ENCODE measurements at places on chromosomes 16 and 17.
A peak's percentile ranks its signal among the peaks of the same experiment; 100 is the strongest.

DNA sequence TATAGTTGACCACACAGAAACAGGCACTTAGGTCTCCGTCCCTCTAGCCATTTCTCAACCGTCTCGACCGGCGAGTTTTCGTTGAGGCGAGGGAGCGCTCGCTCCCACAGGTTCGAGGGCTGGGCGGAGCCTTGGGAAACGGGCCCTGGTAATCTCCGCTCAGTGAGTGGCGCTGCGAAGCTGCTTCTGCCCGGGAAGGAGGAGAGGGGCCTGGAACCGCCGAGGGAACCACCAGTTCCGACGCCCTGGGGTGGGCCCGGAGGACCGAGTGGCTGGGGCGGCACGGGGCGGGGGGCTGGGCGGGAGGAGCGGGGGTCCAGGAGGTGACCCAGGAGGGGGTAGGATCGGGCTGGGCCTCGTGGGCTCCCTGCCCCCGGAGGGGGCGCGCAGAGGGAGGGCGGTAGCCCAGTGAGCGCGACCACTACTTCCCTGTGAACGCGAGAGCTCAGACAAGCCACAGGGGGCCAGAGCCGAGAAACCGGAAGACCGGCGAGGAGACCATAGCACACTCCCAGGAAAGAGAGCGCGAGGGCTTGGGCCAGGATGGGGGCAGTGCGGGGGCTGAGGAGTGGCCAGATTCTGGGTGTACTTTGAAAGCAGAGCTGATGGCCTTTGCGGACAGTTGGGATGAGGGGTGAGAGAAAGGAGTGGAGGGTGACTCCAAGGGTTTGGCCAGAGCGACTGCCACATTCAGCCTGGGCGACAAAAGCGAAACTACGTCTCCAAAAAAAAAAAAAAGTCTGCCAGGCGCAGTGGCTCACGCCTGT is 29.9 kb upstream of the ARL4D start:
- DNase-seq = peak; percentile 82

DNA sequence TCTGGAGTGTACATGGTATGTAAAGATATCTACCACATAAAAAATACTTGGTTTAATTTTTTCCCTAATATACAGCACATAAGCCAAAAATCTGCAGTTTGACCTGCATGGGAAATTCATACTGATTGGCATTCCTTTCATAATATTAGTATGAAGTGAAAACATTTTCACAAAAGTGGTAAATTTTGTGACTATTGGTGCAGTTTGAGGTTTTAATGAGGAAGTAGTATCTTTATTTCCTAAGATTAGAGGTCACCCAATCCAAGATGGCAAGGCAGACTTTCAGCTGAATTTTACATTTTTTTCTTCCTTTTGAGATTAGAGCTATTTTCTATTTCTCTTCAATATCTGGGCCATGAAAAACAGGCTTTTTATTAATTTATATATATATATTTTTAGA is 21.2 kb downstream of the METTL9 start:
- DNase-seq = no peak

- peak; percentile 72 for DNase-seq
These were observed 13.9 kb upstream of the ADGRG1 start for GRCh38 chr16:57614536-57614935.

DNA sequence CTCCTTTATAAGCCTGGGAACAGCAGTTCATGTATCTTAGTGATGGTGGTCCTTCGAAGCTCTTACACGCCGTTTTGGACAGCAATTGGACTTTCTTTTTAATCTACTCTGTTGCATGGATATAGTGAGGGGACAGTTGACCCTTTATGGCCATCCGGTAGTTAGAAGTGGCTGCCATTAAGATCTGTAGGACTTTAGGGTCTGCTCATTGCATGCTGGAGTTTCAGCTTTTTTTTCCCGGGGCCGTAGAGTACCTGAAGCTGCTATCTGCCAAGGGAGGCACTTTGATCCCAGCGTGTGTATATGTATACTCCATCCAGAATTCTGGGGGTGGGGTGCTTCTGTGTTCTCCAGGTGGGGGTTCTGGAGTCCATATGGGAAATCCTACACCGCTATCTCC is 1.2 kb downstream of the CYB5D1 start:
- no peak for DNase-seq

GRCh38 chr17:44628243-44629188 is 27.8 kb upstream of the MEIOC start:
- no peak for DNase-seq

DNA sequence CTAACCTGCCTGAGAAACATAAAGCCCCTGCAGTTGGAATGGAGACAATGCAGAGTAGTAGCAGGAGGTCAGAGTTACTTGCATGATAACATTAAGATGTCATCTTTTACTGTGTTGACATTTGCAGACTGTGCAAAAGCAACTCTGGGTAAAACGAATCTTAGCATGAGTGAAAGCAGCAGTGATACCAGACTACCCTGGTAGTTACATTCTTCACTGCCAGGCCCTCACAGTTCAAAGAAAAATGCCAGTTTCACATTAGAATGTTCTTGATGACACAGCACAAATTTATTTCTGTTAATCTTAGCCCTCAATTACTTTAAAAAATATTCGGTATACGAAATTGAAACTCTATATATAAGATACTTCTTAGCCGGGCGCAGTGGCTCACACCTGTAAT is 12.2 kb downstream of the MPHOSPH6 start:
- no peak for DNase-seq

GRCh38 chr16:5032748-5033167 is 977 bp downstream of the NAGPA start:
- DNase-seq = no peak

DNA sequence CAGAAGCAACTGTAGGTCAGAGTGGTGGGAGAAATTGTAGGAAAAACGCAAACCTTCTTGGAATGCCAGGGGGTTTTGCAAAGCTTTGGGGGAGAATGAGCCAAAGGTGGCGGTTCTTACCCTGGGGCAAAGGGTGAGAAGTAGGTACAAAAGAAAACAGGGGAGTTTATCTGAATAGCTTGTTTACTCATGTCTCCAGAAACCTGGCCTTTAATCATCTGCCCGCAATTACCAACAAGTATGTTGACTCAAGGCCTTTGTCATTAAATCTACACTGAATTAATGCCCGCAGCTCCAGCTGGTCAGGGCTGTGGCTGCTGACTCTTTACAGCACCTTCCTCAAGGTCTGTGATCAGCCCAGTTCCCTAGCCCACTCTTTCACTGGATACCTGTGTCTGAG is 320.1 kb downstream of the CBLN1 start:
- DNase-seq = no peak

- no peak for DNase-seq
These were observed 71.2 kb downstream of the RMI2 start for GRCh38 chr16:11416228-11417001.

GRCh38 chr16:78879011-78879410 is 721.5 kb downstream of the MAF start:
- no peak for DNase-seq

DNA sequence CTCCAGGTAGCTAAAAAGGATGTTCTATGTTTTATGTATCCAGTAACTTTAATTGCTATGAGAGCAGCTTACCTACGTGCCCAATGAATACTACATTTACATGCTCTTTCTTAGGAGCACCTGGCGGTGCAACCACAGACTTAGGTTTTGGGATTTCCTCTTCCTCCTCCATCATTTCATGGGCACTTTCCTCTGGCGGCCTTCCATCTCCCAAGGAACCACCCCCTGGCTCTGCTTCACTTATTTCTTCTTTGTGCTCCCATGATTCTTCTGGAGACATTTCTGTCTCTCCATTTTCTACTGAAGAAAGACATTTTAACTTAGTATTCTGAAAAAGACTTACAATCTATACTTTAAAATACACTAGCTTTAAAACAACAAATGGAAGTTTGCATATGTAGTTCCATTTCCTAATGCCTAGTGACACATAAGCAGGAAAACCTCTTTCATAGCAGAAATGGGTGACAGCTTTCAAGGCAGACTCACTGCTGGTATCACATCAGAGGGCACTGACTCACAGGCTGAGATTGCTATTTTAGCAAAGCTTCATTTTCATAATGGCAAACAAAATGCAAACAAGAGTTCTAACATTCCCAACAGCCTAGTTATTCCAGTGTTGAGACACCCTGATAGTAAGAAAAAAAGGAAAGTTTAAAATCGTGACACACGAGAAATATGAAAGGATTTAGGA is 19.1 kb downstream of the GSPT1 start:
- no peak for DNase-seq

DNA sequence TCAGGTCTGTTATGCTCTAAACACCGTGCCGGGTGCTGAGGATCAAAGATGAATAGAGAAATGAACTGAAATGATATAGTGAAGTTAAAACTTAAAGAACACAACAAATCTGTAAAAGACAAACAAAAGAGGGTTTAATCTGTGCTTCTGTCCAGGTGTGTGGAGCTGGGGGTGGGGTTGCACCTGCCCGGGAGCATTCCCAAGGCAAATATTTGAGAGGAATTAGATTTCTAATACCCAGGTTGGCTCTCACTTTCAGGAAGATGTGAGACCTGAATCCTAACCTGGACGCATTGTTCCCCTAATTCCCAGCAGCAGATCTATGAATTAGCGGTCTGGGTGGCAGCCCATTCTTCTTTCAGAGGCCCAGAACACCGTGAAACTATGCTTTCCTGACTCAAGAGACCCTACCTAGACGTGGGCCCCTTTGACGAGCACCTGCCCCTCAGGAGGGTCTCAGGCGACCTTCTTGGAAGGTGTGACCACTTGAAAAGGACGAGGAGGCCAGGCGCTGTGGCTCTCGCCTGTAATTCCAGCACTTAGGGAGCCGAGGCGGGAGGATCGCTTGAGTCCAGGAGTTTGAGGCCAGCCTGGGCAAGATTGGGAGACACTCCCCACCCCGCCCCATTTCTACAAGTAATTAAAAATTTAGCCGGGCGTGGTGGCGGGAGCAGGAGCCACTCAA is 677 bp upstream of the RANGRF start:
- no peak for DNase-seq

DNA sequence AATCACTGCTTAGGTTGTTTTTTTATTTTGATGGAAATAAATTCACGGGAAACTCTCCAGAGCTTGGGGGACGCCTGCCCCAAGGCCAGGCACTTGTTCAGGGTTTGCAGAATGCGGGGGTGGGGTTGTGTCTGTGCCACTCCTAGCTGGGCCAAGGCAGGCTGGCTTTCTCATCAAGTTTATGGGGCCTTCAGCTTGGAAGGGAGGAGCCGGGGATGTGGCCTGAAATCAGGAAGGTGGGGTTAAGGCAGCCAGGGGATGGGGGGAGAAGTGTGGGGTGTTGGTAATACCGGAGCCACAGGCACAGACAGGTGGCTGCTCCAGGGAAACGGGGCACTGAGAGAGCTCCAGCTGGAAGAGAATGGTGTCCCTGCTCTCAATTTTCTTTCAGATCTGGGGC is 1.7 kb upstream of the CHAD start:
- DNase-seq = no peak

DNA sequence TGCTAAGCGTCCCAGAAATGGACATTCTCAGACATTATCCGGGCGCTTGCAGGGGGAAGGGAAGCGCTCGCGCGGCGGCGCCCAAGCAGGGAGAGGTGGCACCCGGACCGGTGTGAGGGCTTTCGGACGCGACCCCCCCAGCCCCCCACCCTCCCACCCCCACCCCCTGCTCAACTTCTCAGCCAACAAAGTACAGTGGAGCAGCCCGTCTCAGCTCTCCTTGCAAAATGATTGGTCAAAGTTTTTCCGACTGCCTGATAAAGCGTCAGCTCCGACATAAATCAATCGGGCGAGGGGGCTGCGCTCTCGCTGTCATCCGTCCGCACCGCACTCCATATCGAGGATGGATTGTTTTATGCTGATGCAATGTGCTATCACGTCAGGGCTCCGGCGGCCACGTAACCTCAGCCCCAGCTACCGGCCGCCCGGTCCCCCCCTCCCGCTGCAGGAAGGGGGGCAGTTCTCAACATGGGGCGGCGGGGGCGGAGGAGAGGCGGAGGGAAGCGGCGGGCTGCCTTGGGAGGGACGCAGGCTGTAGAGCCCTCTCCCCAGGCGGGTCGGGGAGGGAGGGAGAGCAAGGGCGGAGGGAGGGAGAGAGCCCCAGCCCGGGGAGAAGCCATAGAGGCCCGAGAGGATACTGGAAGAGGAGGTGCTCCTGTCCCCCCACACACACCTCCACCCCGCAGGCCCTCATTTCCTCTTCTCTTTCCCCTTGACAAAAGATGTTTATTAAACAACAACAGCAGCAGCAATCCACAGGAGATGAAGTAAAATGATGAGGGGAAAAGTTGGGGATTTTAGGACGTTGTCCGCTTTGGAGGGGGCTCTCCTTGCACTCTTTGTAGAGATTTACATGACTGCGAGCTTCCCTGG is at the start of gene HOXB9:
Gene HOXB9, minus strand, starts transcription at position 114 of the 873 bp plus-strand sequence. Its CDS starts 89 bp downstream, at position 25.
- peak; percentile 75 for DNase-seq

GRCh38 chr16:3949946-3950342 is 69.4 kb upstream of the CREBBP start:
- no peak for DNase-seq

DNA sequence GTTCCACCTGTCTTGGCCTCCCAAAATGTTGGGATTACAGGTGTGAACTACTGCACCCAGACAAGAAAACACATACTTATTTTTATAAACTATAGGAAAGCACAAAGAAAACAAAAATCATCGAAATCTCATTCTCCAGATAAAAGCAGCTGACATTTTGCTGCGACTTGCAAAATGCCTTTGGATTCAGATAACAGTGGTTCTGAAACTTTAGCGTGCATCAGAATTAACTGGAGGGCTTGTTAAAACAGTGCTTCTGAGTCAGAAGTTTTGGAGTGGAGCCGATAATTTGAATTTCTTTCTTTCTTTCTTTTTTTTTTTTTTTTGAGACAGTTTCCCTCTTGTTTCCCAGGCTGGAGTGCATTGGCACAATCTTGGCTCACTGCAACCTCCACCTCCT is 17.7 kb upstream of the GJD3 start:
- no peak for DNase-seq

- DNase-seq = no peak
These were observed 351.3 kb downstream of the SOX9 start for GRCh38 chr17:72472106-72472505.

DNA sequence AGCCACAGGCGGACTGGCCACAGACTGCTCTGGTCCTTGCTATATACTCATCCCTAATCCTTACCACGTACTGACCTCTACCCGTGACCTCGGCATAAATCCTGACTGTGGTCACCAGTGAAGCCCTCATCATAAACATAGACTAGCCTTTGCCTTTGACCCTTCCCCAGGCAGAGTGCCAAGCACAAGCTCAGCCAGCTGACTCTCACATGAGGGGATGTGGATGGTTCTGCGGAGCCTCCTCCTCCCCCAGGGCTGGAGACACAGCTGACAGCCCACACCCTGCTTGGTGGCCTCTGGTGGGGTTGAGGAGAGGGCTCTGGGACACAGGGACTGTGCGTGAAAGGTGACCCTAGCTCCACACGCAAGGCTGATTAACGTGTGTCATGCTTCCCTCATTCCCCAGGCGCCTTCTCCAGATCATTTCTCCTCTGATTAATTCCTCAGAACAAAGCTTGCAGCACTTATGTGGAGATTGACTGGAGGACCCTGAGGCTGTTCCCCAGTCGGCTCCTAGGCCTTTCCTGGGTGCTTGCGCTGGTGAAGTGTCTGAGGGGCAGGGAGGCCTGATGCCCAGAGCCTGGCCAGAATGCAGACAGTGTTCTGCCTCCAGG is 241.5 kb upstream of the NLRP1 start:
- DNase-seq = no peak

GRCh38 chr16:6009151-6009550 is 911.6 kb upstream of the EEF2KMT start:
- DNase-seq = no peak

GRCh38 chr16:14186007-14186794 is 115.1 kb downstream of the MRTFB start:
- DNase-seq = no peak

GRCh38 chr16:31356566-31357323 is 1.8 kb downstream of the ITGAX start:
- no peak for DNase-seq
